ENCODE measurements at places on chromosomes 13 and 19.

GRCh38 chr13:93029536-93029935 lies 197.1 kb upstream of the GPC6 start:
- peak; percentile 23 for DNase-seq

- no peak for DNase-seq
These were observed 1141.0 kb upstream of the PRR20A start for GRCh38 chr13:55999709-56000108.

DNA sequence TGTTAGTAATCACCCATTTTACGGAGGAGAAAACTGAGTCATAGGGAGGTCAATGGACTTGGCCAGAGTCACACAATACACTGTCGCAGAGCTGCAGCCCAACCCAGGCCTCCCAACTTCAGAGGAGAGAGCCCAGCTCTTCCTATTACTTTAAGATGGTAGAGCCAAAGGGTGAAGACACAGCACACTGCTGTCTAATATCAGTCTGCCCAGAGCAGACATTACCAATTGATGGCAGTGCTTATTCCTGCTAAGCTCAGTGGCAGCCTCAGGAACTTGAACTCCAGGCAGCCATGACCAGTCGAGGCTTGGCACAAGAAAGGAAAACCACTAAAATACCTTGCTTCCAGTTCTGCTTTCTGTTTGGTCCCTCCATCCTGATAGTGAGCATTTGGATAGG lies 18.4 kb downstream of the TMEM150B start:
- no peak for DNase-seq

GRCh38 chr13:24683351-24683750 lies 3.1 kb downstream of the ATP12A start:
- no peak for DNase-seq

DNA sequence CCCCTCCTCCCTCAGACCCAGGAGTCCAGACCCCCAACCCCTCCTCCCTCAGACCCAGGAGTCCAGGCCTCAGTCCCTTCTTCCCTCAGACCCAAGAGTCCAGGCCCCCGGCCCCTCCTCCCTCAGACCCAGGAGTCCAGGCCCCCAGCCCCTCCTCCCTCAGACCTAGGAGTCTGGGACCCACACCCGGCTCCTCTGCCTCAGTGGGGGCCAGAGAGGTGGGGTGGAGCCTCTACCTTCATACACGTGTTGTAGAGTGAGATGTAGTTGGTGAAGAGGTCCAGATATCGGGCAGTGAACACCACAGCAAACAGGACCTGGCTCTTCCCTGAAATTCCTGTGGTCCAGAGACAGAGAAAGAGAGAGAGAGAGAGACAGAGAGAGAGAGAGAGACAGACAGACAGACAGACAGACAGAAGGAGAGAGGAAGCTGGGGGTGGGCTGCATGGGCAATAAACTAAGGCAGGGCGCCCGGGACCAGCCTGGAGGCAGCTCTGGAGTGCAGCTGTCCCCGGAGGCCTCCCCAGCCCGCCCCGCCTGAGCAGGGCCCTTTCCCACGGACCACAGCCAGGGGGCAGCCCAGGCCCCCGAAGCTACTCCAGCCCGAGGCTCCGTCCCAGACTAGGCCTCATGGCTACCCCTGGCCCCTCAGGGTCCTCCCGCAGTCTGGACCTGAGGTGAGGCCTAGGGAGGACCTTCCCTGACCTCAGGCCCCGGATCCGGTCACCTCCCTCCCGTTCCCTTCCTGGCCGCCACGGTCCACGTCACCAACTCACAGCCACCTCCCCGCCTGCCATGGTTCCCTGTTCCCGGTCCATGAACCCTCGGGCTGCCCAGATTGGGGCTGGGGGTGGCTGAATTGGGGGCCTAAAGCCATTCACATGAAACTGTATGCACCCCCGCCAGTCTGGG lies 907 bp downstream of the KDELR1 start:
- DNase-seq, result peak; percentile 63

DNA sequence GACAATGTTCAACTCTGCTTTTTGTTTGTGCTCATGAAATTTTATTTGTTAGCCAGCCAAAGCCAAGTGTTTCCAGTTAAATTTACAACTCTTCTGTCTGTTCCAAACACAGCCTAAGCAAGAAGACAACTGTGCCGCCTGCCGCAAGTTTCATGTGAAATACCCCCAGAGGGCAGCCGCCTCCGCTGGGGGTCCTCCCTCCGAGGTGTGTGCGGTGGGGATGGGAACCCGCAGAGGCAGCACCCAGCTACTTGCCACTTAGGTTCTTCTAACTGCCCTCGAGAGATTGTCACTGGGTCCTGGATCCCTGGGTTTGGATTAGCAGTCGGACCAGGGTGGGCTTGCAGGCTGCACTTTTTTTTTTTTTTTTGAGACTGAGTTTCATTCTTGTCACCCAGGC lies 28.5 kb downstream of the ATP11A start:
- no peak for DNase-seq

DNA sequence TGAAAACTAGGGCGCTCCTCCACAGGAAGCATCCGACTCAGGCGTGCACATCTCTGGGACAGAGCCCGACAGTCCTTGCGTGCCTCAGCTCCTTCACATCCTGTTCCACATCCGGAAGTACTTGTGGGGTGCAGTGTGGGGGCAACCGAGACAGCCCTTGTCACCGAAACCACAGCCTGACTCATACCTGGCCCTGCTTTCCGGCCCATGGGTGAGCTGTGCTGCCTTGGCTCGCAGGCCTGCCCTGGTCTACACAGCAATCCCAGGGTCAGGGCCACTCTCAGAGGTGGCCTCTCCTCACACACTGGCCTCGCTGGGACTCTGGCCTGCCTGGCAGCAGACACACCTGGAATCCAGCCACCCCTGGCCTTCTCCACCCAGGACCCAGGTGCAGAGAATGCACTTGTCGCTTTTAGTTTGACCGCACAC lies 100.4 kb downstream of the STK24 start:
- peak; percentile 95 for DNase-seq

DNA sequence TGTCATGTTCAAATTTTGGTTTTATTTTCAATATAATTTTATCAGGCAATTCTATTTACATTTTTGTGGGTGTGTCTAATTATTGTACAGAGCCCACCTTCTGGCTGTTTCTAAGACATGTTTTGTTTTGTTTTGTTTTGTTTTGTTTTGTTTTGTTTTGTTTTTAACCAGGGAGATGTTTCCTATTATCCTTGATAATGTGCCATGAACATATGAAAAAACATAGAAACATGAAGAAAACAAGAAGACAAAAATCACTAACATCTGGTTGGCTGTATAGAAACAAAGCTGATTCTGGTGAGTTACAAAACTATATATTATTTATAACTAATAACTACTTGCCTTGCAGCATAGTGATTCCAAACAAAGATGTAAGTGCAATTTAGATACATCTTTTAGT lies 128.1 kb upstream of the TRPC4 start:
- no peak for DNase-seq

GRCh38 chr13:19093369-19093768 lies 88.3 kb downstream of the TUBA3C start:
- no peak for DNase-seq

- no peak for DNase-seq
These were observed 1366.0 kb downstream of the UQCRFS1 start for GRCh38 chr19:27846944-27847343.

DNA sequence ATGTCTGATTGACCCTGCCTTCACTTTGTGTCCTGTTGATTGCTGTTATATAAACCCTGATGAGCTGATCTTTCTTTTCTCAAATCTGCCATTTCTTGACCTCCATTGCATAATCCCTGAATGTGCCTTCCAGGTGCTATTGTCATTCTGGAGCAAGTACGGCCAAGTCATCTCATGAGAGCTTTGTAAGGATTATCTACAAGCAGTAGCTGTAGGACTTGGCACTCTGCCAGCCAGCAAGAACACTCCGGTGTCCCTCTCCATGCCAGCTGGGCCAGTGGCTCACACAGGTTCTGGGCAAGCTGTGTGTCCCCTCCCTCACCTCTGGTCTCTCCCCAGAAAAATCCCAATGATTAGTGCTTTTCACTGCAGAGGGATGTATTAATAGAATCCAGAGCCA lies 348.1 kb downstream of the FOXO1 start:
- no peak for DNase-seq

- DNase-seq, result no peak
These were observed 1540.9 kb upstream of the MIR17HG start for GRCh38 chr13:89806594-89806993.

DNA sequence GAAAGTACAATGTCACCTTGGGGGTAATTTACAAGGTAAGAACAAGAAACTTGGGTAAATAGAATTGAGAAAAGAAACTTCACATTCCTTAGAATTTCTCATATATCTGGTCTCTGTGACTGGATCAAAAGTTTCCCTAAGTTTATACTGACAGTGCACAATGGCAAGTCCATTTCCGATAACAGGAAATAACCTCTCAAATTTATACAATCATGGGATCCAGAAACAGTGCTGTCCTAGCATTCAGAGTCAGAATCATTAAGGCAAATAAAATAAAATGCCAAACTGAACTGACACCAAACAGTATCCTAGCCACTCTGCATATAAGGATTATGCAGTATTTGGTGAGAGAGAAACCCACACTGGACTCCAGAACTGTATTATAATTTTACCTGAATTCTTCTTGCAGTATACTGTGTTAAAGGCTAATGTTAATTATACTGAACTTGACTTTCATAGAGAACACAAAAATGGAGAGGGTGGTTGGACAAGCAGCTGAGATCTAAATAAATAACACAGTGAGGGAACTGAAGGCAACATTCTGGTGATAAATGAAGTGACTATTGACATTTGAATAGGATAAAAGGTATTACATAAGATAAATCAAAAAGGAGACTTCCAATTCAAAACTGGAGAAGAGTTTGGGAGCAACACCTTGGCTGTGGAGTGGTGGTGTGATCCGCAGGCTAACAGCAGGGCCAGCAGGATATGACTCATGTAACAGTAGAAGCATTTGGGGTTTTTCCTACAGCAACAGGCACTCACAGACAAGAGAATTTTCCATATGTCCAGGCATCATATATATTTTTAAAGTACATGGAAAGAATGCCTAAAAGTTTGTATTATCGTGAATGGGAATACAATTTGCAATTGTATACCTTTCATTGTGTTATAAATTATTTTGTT lies 932.5 kb upstream of the MIR17HG start:
- DNase-seq, result peak; percentile 55

DNA sequence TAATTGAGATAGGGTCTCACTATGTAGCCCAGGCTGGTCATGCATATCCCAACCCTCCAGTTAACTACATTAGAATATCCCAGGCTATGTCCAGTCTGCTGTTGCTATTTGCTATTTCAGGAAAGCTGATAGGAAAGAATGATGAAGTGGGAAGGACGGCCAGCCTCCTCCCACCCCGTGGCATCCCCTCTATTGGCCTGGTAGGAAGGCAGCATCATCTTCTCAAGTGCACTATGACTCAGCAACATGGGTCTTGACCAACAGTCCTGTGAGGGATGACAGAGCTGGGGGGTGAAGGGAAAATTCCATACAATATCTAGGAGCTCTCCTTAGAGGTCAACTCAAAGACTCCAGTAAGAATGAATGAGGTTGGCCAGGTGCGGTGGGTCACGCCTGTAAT lies 48.0 kb upstream of the ABCC4 start:
- DNase-seq, result no peak

DNA sequence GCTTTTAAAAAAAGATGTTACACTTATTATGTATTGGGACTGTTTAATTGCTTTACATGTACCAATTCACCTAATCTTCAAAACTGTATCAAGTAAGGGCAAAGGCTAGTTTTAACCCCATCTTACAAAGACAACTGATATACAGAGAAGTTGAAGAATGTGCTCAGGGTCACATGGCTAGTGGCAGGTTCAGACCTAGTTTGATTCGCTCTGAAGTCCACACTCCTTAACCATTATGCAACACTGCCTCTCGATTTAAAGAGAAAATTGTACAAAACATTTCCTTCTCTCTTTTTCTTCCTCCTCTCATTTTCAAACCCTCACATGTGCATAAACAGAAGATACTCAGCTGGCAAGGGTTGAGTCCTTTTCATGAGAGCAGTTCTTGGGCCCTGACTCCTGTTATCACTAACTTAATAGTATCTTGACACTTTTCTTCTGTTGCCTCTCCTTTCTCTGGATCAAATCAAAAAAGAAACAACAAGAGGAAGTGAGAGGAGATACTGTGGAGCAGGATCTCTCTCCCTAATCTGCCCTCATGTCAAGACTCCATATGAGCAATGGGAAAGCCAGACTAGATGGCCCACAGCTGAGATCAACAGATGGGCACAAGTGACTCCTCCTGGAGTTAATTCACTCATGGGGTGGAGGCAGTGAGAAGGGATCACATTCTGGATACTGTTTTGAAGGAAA lies 19.0 kb upstream of the N4BP2L1 start:
- DNase-seq, result no peak

- DNase-seq, result no peak
These were observed 10.3 kb upstream of the MYCBP2 start for GRCh38 chr13:77337159-77337558.

DNA sequence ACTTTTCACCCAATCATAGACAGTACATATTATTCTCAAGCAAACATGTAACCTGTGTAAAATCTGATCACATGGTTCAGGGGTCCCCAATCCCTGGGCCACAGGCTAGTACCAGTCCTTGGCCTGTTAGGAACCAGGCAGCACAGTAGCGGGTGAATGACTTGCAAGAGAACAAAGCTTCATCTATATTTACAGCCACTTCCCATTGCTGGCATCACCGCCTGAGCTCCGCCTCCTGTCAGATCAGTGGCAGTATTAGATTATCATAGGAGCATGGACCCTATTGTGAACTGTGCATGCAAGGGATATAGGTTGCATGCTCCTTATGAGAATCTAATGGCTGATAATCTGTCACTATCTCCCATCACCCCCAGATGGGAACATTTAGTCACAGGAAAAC lies 133.1 kb downstream of the MAB21L1 start:
- DNase-seq, result no peak

- peak; percentile 75 for DNase-seq
These were observed 107.0 kb downstream of the ZNF536 start for GRCh38 chr19:30479231-30479630.

- DNase-seq, result no peak
These were observed 114.2 kb upstream of the TSC22D1 start for GRCh38 chr13:44690376-44690775.

GRCh38 chr13:94999871-95000270 lies 287.5 kb upstream of the SOX21 start:
- DNase-seq, result no peak

GRCh38 chr19:53088091-53088490 lies 15.1 kb downstream of the ZNF160 start:
- DNase-seq, result no peak

DNA sequence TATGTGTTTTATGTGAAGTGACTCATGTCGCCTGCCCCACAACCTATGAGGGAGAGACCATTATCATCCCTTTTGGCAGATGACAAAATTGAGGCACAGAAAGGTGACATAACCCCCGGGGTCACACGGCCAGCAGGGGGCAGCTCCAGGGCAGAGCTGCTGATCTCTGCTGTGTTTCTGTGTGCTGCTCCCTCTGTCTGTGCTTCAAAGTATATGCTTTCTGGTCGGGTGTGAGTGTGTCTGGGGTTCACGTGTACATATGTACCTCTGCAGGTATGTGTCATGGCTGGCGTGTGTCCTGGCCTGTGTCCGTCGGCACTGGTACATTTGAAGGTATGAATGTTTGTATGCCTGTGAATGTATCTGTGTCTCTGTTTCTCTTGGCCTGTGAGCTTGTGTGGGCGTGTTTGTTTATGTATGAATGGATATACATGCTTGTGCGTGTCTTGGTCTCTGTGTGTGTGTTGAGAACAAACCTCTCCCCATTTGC lies 7.1 kb downstream of the LIPE start:
- peak; percentile 40 for DNase-seq

Data from AG10803 (cell line).